GM18507 (cell line): ENCODE measurements at places on chromosomes 11 and 22.

- no peak for DNase-seq
These were observed 7.5 kb upstream of the SYT8 start for GRCh38 chr11:1827095-1827813.

DNA sequence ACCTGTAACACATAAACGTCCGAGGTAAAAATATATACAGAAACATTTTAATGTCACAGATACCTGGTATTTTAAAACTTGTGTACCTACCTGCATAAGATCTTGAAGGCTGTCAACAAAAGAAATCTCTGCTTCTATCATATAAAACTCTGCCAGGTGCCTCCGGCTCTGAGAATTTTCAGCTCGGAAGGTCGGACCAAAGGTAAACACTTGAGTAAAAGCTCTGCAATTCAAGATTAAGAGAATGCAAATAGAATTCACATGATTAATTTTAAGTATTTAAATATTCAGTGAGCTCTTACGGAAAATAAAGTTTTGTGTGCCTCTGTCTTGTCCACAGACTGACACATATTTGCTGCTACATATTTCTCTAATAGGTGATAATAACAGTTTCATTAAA lies 75.4 kb upstream of the GAB2 start:
- no peak for DNase-seq

DNA sequence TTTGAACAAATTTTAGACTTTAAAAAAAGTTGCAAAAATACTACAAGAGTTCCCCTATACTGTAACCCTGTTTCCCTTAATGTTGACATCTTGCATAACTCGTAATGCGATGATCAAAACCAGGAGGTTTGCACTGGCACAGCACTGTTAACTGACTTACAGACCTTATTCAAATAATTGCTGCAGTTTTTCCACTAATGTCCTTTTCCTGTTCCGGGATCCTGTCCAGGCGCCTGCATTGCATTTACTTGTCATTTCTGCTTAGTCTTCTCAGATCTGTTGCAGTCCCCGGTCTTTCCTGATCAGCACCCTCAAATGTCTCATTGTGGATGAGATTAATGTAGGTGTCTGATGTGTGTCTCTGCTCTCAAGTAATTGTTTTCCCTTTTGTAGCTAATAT lies 32.0 kb downstream of the APLP2 start:
- no peak for DNase-seq

GRCh38 chr22:24542641-24543040 lies 12.3 kb downstream of the GUCD1 start:
- no peak for DNase-seq

GRCh38 chr11:76703707-76704106 lies 33.2 kb upstream of the LRRC32 start:
- no peak for DNase-seq

GRCh38 chr11:122229078-122229477 lies 113.1 kb upstream of the BLID start:
- DNase-seq, result no peak

- no peak for DNase-seq
These were observed 336.6 kb downstream of the CTTN start for GRCh38 chr11:70734911-70735310.

DNA sequence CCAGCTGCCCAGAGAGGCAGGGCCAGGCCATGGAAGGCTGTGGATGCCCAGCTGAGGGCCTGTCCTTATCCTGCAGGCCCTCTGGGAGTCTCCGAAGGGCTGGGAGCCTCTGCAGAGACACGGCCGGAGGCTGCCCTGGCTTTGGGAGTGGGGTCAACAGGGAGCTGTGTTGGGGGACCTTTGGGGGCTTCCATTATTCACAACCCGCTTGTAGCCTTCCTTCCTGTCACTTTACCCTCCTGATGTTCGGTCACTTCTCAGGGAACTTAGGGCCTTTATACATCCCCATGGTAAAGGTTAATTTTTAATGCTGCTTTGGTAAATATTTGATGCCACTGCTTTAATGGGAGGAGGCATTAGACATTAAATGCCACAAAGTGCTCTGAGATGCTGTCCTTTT lies 44.9 kb downstream of the SHISAL1 start:
- no peak for DNase-seq

GRCh38 chr11:110919241-110919922 lies 207.1 kb upstream of the ARHGAP20 start:
- no peak for DNase-seq

- no peak for DNase-seq
These were observed 103.4 kb downstream of the NAV2 start for GRCh38 chr11:19816040-19816439.

- no peak for DNase-seq
These were observed 53.2 kb downstream of the MTMR3 start for GRCh38 chr22:29936186-29936585.

GRCh38 chr11:98289617-98290263 lies 731.0 kb upstream of the CNTN5 start:
- no peak for DNase-seq

DNA sequence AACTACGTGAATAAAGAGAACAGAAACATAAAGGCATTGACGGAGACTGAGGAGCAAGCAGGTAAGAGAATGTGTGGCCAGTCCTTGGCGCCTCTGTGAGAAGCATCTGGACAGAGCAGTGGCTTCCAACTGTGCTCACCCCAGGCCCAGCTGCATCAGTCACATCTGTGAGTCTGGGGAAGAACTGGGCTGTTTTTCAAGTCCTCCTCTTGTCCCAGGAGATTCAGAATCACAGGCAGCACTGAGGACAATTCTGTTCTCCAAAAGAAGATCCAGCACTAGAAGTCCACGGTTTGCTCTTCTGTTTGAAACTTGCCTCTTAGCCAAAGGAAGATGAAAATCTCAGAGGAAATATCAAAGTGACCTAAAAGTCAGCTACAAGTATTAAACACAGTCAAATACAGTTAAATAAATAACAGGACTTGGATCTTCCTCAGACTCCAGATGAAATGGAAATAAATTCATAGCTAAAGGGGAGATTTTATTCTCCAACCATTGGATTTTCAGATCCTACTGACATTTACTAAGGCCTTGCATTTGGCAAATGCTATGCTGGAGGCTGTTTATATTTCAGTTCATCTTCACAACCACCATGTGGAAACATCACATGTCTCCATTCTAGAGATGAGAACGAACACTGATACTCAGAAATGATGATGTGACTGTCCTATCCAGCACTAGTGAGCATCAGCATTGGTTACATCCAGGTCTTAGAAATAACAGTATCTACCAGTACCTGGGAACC lies 14.1 kb downstream of the FAM181B start:
- DNase-seq, result no peak

- DNase-seq, result no peak
These were observed 124.7 kb downstream of the ARHGAP32 start for GRCh38 chr11:129067454-129067853.

GRCh38 chr11:60912851-60913528 lies 968 bp upstream of the TMEM109 start:
- no peak for DNase-seq

DNA sequence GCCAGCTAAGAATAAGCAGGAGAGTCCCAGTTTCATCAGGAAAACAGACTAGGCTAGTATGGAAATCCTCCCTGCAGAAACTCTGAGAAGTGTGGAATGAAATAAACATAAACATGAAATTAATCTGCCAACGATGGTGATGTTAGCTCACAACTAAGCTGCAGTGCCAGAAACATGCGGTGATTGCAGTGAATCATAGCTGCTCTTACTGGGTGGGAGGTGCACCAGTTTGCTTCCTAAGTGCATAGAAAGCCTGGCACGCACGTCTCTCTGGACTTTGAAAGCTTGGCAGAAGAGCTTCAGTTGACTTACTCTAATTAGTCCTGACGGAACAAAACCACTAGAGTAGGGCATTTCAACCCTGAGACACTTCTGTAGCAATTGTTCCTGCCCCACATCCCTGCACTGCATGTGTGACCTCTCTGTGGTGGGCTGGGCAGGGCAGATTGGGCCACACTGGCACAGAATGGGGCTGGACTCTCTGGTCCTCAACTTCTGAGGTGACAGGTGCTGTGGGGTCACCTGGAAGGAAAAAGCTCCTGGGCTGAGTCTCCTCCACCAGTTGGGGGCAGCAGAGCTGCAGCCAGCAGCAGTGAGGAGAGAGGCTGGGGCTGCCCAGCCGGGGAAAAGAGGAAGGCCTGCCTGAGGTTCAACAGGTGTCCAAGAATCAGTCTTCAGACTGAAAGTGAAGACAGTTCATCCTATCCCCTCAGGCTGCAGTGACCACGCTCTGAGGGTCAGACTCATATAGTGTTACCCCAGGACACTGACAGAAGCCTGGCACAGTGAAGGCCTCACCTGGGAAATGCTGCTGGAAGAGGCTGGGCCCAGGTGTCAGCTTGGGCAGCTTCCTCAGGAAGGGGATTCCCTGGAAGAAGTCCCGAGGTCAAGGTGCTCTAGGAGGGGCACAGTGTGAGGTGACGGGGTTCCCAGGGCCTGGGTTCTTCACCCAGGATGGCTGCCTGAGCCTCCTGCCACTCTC lies 40.5 kb downstream of the GGTLC2 start:
- DNase-seq, result no peak

DNA sequence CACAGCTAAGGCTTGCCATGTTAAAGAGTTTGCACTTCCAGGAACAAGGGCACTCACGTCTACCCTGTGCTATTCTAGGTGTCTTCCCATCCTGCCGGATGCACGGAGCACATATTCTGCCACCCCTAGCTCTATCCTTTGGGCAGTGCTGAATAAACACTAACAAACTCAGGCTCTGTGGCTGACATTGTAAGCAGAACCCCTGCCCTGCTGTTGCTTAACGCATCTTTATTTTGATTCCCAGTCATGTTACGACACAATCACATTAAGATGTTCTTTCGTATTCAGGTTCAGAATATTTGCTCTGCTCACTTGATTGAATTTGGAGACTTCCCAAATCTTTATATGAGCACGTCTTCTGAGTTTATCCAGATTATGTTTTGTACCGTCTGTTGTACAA lies 3.7 kb upstream of the HDHD5 start:
- no peak for DNase-seq

DNA sequence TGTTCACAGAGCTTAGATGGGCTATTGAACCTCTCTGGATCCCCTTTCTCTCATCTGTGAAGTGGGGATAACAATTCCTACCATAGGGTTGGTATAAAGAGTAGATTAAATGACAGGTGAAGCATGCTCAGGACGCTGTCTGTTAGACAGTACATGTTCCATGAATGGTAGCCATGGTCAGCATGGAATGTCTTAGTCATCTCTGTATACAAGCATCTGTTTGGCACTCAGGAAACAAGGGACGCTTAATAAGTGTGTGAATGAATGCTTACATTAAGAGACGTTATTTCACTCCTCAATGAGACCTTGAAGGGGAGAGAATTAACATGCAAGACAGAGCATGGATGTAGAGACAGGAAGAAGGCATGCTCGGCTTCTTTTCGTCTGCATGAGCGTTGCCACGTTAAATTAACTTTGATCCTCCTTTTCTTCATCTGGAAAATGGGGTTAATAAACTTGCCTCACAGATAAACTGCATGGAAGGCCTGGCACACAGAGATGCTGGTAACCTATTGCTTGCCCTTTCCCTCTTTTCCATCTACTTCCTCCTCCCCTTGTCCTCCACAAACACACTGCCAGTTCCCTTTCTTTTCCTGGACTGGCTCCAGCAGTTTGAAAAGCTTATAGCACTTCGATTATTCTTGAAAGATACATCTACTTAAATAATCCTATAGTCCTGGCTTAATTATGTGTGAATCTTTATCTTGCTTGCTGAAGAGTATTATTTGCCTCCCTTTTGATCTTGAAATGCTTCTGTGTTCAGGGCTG lies 267.2 kb upstream of the MTNR1B start:
- DNase-seq, result no peak

DNA sequence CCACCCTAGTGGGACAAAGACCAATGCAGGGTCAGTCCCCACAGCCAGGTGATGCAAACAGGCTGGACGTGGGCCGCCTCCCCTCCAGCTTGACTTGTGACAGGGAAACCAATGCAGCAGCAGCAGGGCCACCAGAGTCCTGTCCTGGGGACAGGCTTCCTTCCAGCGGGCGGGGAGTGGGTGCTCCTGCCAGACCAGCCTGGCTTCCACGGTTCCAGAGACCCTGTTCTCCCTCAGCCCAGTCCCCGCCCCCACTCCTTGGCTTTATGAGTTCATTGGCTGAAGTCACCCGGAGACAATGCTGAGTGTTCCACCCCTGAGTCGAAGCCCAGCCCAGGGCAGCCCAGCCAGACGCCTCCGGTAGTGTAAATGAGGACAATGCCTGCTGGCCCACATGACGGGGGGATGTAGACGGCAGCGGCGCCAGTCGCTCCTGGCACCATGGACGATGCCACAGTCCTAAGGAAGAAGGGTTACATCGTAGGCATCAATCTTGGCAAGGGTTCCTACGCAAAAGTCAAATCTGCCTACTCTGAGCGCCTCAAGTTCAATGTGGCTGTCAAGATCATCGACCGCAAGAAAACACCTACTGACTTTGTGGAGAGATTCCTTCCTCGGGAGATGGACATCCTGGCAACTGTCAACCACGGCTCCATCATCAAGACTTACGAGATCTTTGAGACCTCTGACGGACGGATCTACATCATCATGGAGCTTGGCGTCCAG lies at the start of gene TSSK2:
TSSK2 (plus strand) TSS at position 350 of the 726 bp plus-strand sequence; CDS start at position 442, 92 bp downstream.
- DNase-seq, result no peak

DNA sequence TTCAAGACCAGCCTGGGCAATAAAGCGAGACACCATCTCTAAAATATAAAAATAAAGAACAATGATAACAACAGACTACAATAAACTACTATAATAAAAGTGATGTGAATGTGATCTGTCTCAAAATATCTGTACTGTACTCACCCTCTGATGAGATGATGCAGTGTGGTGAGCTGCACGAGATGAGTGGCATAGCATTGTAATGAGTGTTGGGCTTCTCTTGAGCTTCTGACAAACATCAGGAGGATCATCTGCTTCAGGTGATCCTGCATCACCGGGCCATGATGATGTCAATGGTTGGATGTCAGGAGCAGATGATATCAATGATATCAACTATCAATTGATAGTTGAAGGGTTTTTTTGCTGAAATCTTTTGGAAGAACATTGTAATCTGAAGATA lies 52.4 kb upstream of the INCENP start:
- DNase-seq, result no peak

- DNase-seq, result no peak
These were observed 6.0 kb upstream of the STT3A start for GRCh38 chr11:125586623-125587022.

DNA sequence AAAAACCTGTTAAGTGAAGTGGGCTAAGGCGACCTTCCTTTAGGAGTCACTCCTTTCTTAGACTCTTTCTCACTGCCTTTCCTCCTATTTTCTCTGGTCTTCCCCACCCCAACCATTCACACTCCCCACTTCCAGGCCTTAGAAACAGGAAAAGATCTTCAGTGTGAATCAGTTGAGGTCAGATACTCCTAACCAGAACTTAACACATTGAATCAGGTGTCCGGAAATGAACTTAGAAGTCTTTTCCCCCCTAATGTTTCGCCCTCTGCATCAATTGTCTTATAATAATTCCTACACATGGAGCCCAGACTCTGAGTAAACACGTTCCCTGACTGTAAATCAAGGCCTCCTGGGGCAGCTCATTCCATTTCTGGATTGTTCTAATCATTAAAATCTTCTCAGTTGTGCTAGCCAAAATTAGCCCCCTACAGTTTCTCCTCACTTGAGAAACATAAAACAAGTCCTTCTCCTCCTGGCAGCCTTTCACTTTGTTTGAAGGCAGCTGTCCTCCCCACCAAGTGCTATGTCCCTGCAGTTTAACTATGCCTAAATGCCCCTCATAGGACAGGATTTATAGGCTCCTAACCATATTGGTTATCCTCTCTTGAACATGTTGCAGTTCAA lies 32.7 kb upstream of the USP47 start:
- DNase-seq, result no peak

- DNase-seq, result no peak
These were observed 9.0 kb downstream of the SYT12 start for GRCh38 chr11:67031791-67032561.
